ENCODE measurements at places on chromosomes 12 and 14.
A peak's percentile ranks its signal among the peaks of the same experiment; 100 is the strongest.

GRCh38 chr12:120072472-120073249 lies 43.9 kb downstream of the RAB35 start:
- no peak for DNase-seq

- no peak for DNase-seq
Measured at GRCh38 chr12:69442894-69443293, 27.3 kb upstream of the FRS2 start.

- DNase-seq: no peak
Measured at GRCh38 chr14:90548455-90548854, 151.6 kb downstream of the CALM1 start.

- DNase-seq: no peak
Measured at GRCh38 chr12:18139989-18140596, 50.1 kb upstream of the RERGL start.

DNA sequence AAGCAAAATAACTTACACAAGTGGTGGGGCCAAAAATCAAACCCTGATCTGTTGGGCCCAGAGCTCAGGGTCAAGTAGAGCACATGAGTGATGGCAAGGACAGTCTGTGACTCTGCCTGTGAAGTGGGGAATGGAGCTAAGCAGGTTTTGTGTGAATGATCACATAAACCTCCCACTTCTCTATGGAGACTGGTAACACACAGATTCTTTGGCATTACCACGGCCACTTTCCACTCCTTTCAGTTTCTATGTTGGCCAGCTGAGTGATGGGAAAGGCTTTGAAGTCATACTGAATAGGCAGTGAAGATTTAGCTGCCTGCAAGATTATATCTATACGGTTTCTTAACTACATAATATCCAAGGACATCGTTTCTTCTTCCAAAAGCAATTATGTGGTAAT lies 97.9 kb downstream of the ARMH4 start:
- DNase-seq: no peak

DNA sequence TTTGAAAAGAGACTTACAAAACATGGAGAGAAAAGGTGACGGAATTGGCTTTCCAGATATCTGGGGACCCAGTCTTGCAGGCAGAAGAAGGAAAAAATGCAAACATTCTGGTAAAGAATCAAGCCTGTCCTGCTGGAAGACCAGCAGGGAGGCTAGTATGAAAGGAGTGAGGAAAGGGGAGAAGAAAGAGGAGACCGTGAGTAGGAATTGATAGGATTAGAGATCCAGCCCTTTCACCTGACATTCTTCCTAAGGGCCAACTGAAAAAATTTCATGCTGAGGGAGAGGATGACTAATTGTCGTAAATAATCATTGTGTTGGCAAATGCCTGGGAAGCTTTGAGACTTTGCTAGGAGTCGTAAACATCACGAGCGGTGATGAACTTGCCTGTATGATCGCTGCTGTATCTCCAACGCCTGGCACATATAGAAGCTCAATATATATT lies 12.1 kb downstream of the BHLHE41 start:
- no peak for DNase-seq

DNA sequence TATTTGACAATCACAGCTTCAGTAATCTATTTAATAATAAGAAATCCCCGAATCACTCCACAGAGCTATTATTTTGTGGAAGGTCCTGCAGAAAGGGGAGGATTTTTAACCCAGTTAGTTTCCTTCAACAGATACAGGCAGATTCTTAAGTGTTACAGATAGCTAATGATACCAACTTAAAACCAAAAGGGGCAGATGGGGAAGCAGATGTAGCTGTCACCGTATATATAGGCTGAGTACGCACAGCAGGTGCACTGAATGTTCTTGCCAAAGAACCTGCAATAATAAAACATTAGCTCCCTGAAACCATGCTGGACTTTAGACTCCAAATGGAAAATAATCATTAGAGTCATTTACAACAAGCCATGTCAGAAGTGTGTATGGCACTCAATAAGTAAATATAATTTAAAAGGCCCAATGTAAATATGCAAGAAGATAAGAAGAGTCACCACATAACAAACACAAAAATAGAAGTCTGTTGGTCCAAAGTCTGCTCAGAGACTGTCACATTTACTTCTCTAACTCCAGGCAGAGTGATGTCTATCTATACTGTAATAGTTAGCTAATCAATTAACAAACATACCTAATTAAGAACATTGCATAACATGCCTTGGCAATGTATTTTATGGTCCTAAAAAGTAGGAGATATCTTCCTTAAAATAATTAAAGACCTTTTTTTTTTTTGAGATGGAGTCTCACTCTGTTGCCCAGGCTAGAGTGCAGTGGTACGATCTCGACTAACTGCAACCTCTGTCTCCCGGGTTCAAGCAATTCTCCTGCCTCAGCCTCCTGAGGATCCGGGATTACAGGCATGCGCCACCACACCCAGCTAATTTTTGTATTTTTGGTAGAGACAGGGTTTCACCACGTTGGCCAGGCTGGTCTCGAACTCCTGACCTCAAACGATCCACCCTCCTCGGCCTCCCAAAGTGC lies 78.8 kb downstream of the SEC23A start:
- DNase-seq: no peak

DNA sequence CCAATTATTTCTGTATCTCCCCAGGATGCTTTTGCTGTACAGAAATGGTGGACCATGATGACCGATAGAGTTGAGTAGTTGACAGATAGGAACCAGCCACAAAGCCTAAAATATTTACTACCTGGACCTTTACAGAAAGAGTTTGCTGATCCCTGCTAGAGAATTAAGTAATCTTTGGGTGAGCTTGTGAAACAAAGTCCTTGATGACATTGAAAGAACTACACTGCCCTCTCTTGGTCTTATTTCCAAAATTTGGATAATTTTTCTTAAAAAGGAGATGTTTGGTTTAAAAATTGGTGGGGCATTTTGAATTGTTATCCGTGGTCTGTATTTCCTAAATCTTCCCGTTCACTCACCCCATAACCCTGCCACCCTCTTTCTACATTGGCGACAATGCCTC lies 13.7 kb upstream of the TCTN1 start:
- DNase-seq: no peak

GRCh38 chr14:101707068-101707842 lies 54.3 kb upstream of the PPP2R5C start:
- peak; percentile 50 for DNase-seq
